Activated T-helper 2 cell treated with anti-CD3 and anti-CD28 coated beads, Interferon-gamma antibody, Interleukin-2, Interleukin-4, amounts not matched to agents 10 μg/mL and 5 μg/mL and 100 μg/mL, durations not matched to agents 14 hours and 24 hours and 36 hours (primary cell): ENCODE measurements at places on chromosomes 7 and 10.

GRCh38 chr7:151679881-151680612 lies 160.4 kb upstream of the RHEB start:
- no peak for DNase-seq

DNA sequence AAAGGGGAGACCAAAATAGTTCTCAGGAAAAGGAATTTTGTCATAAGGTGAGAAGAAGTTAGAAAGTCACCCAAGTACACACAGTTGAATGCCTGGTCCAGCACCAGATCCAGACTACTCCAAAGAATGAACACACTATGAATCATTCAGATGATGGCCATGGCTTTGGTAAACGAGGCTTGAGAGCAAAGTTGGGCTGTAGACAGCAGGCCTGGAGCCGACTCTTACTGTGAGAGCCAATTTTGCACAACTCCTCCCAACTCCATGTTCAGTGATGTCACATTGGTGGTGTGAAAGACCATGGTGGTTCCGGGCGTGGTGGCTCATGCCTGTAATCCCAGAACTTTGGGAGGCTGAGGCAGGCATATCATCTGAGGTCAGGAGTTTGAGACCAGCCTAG lies 131.6 kb downstream of the PKD1L1 start:
- DNase-seq = no peak

DNA sequence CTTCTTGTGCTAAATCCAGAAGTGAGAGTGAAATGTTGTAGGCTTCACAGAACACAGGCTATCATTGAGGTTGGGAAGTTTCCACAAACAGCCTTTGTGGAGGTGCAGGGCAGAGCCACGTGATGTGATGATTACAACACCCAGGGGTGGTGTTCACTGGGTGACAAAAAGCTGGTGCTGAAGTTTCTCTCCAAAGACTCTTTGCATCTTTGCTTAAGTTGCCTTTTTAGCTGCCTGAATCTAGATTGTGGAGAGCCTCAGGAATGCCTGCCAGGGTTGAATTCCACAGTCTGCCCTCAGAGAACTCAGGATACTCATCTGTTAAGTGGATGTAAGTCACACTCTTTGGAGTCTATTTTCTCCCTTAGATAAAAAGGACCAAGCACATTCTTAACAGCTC lies 56.3 kb downstream of the PLXNA4 start:
- no peak for DNase-seq

- no peak for DNase-seq
Measured at GRCh38 chr7:84144935-84145334, 49.7 kb downstream of the SEMA3A start.

DNA sequence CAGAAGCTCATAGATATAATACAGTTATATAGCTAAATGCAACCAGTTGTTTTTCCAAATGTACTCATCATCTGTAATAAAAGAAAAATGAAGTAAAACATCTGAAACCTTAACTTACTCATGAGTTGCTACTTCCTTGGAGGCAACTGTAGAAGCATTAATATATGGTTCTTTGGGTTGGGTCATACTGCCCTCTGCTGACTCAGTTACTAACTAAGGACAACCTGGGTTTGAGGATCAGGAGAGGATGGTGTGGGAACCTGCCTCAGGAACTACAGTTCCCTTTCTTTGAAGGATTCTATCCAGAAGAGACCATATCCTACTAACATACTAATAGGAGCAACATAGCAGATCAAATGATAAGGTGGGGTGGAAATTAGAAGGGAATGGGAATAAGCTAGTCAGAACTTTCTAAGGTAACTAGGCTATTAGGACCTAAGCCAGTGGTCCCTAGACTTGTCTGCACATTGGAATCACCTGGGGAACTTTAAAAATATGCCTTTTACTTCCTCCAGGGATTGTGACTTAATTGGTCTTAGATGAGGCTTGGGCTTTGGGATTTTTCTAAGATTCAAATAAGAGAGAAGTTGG lies 20.7 kb downstream of the COX15 start:
- peak; percentile 13 for DNase-seq

GRCh38 chr7:91165846-91166230 lies 98.4 kb upstream of the FZD1 start:
- DNase-seq = no peak

GRCh38 chr10:124579011-124579399 lies 117.4 kb downstream of the LHPP start:
- no peak for DNase-seq

DNA sequence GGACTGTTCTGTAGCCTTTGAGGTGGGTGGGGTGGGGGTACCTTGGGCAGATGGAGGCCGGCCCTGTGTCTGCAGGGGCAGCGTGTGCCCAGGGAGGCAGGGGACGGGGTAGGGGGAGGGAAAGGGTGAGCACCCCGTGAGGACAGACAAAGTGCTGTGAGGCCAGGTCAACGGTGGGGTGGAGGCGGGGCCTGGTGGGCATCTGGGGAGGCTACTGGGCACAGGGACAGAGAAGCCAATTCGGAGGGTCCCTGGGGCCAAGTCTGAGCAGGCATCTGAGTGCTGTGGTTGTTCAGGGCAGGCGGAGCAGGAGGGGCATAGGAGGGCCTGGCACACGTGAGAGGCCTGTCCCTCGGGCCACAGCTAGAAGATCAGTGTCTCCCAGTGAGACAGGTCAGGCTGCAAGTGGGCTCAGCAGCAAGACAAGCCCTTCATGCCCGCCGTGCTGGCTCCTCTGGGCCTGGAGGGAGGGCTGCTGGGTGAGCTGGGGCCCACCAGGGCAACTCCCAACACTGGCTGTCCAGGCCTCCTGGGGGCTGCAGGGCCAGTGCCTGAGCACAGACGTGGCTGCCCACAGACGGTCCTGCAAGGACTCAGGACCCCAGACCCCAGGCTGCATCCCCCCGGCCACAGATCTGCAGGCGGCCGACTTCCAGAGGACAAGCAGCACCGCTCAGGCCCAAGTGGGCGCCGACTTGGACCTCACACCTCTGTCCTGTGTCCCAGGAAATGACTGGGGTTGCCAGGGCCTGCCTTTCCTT lies 26.4 kb upstream of the KNDC1 start:
- DNase-seq = no peak

DNA sequence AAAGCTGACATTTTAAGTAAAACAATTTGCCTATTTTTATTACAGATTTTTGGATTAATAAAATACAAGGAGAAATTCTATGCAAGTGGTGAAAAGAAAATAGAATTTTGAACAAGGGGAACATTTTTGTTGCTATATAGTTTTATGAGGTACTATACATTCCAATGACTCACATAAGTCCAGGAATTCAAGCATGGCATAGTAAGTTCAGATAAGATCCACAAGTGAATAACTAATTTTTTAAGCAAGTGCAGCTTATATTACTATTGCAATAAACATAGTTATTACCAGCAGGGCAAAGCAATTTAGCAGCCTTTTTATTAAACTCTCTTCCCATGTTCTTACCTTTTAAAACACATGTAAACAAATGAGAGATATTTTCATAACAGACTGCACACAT lies 1123.5 kb upstream of the LRRN3 start:
- no peak for DNase-seq
